H4 (cell line): ENCODE measurements at places on chromosomes 12 and 14. TPM values are rescaled to one million over a fixed set of nuclear protein-coding genes. Genes with fewer than 3 reads are reported as not detected.

- no peak for DNase-seq
Measured at GRCh38 chr12:318759-319515, 56.3 kb upstream of the SLC6A13 start.

DNA sequence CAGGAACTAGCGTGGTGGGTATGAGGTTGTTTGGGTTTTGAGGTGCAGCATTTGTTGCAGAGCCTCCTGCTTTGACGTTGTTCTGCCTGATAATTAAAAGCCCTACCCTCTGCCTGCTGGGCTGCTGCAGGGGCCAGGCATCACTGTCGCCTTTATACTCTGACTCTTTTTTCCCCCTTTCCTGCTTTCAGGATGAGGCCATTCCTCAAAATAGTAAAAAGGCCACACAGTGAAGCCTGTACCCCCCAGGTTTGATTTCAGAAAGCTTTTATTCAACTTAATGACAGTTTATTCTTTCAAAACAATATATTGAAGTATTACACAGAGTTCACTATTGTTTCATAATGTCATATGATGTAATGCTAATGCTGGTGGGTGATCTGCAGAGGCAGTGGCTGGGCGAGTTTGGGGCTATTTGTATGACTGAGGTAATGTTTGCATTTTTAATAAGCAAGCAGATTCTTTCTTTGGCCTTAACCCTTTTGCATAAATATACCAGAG is 9.1 kb downstream of the BORCS5 start:
- DNase-seq: no peak

- no peak for DNase-seq
Measured at GRCh38 chr12:98793121-98793520, 148.0 kb downstream of the APAF1 start.

DNA sequence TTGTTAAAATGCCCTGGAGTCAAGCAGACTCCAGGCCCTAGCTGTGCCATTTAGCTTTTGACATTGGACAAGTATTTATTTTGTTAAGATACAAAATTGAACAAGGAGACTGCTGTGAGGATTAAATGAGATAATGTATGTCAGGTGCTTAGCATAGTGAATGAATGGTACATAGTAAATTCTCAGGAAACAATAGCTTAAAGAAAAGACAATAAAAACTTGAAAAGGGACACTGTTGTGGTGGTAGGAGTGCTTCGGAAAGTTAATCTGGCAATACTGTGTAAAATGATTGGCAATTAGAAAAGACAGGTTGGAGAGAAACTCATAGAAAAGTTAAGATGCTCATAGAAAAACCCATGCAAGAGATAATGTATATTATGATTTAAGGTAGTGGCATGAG is 19.7 kb downstream of the PALS1 start:
- DNase-seq: no peak

GRCh38 chr14:69034612-69035262 is 55.6 kb upstream of the ACTN1 start:
- no peak for DNase-seq

DNA sequence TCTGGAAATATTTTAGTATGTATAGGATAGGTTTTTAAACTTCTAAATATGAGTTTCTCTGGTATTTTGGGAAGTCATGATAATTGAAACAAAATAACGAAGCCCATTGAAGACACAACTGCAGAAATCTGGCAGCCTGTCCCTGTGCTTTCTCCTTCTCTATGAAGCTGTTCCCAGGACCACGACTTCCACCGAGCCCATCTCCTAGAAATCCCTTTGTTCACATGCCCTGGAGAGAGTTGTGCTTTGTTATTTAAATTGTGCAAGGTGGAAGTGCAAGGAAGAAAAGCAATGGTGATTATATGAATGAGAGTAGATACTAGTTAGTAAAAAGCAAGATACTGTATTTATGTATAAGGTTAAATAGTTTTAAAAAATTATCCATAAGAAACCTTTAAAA is 32.2 kb downstream of the STK38L start:
- DNase-seq: no peak

GRCh38 chr14:95253039-95253630 is 66.6 kb downstream of the CLMN start:
- no peak for DNase-seq

SPTLC2 gene
- total RNA-seq: 10.4 and 14.7 TPM in 2 replicates

DNA sequence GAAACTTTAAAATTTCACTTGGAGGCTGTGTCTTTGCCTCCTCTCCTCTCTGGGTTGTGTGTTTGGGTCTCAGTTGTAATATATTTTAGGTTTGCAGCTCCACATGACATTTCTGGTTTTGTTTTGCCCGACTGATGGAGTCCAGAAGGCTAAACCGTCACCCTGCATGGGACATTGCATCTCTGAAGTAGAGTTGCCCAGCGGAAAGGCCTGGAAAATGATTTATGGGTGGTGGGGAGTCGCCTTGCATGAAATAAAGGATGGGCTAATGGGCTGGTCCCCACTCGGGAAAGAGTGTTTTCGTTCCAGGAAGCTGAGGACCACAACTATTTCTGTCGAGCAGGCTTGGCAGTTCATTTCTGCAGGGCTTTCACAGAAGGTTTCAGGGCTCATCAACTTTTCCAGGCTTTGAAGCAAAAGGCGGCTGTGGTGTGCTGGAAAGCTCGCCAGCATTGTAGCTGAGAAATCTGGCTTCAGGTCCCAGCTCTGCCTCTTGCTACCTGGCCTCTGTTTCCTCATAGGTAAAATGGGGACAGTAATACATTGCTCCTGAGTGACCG is 74.8 kb upstream of the GSC start:
- DNase-seq: no peak

DNA sequence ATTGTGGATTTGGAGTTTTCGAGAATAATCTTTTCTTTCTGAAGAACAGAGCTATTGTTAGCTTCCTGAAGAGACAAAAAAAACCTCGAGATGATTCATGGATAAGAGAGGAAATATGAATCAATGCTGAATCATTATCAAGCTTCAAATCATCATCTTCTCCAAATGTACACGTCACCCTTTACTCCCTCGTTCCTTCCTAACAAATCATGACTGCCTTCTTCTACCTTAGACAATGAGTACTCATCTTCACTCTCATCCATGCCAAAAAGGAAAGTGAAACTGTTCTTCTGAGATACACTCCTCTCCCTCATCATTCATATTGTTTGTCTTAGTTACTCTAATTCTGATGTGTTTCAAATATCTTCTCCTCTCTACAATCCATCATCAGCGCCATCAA is 1115.8 kb upstream of the ATXN7L3B start:
- no peak for DNase-seq
